ENCODE measurements at places on chromosomes 3 and 15. TPM values are rescaled to one million over a fixed set of nuclear protein-coding genes. Genes with fewer than 3 reads are reported as not detected.

- DNase-seq: no peak
These were observed 214.9 kb upstream of the WNT5A start for GRCh38 chr3:55701997-55702396.

- no peak for DNase-seq
These were observed 2.8 kb upstream of the PKM start for GRCh38 chr15:72233769-72234168.

DNA sequence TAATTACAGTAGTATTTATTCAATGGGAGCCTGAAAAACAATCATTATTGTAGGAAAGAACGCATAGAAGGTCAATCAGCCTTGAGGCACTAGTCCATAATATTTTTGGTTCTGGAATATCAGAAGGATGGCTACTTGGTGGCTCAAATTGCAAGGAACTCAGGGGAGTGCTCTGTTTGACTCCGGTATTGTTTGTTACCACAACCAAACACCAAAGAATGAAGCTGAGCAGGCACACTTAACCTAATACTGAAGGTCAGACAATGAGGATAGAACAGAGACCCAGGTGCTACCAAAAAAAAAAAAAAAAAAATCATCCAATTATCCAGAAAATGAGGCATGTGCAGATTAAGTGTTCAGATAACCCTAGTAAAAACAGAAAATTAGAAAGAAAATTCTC lies 11.1 kb upstream of the SATB1 start:
- no peak for DNase-seq

GRCh38 chr15:71375934-71376333 lies 260.7 kb downstream of the THSD4 start:
- DNase-seq: no peak

DNA sequence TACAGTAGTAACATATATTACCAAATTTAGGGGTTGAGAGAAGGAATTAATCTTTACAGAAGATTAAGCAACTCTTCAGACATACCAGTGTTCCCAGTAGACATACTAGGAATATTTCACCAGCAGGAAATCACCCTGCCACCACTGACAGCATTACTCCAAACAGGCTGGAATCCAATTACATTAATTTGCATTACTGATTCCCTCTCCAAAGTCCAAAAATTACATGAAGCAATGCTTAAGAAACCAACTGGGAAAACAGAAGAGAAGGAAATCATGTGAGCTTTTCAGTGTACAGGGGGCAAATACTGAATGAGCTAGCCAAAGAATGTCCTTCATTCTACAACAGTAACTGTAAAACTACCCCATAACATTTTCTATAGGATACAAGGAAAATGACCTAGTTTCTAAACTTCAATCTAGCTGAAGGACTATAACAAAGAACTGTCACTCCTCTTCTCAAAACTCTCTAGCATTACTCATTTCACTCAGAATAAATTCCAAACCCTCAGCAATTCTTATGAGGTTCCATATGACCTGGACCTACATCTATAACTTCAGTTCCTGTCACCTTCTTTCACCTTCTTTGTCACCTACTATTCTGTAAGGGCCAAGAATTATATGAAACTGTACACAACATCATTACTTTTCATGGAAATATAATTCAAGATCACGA lies 72.7 kb downstream of the INO80 start:
- no peak for DNase-seq

TMEM45A gene
- polyA plus RNA-seq: not detected

KNL1 gene
- polyA plus RNA-seq: 1.6 TPM

CYP1A1 gene
- polyA plus RNA-seq: not detected

DNA sequence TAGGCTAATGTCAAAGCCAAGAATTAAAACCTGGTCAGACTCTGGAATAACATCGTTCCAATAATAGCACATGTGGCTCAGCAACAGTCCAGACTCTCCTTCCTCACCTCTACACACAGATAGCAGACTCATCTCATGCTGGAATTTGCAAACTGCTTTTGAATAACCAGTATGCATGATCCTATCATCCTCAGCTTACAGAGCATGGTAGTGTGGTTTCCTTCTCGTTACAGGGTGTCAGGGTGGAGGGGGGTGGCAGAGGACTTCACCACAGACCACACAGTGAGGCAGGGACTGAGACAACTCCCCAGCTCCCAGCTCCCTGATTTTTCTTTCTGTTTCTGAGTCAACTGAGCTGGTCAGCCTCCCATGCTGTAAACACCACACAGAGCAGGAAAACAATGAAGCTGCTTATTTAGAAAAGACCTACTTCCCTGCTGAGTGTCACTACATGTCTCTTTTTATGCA lies 101.6 kb downstream of the RPL22L1 start:
- no peak for DNase-seq

PPCDC gene
- 6.1 TPM for polyA plus RNA-seq

- DNase-seq: no peak
These were observed 81.7 kb downstream of the LRTM1 start for GRCh38 chr3:54846119-54846518.

DNA sequence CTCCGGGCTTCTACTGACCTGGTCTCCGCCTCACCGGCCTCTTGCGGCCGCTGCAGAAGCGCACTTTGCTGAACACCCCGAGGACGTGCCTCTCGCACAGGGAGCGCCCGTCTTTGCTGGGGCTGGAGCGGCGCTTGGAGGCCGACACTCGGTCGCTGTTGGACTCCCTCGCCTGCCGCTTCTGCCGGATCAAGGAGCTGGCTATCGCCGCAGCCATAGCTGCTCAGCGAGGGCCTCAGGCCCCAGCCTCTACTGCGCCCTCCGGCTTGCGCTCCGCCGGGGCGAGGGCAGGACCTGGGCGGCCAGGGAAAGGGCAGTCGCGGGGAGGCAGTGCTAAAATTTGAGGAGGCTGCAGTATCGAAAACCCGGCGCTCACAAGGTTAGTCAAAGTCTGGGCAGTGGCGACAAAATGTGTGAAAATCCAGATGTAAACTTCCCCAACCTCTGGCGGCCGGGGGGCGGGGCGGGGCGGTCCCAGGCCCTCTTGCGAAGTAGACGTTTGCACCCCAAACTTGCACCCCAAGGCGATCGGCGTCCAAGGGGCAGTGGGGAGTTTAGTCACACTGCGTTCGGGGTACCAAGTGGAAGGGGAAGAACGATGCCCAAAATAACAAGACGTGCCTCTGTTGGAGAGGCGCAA lies 319.2 kb downstream of the FGF12 start:
- DNase-seq: no peak

- DNase-seq: no peak
These were observed 78.7 kb upstream of the TTBK2 start for GRCh38 chr15:42999201-42999779.

PAQR5 gene
- not detected for polyA plus RNA-seq

GRCh38 chr15:90191794-90192509 lies 9.2 kb upstream of the SEMA4B start:
- peak; percentile 85 for DNase-seq

DNA sequence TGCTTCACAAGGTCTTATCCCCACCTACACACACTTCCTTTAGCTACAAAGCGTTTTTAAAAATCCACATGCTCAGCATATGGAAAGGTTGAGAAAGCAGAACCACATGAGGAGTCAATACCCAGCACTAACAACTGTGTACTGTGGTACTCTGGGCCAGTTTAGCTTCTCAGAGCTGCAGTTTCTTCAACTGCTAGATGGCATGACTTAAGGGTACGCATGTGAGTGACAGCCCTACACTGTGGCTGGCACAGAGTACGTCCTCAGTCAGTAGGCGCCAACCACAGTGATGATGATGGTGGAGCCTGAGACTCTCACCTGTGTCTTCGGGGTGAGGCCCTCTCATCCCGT lies 17.4 kb downstream of the CCDC12 start:
- no peak for DNase-seq

ETV5 gene
- polyA plus RNA-seq: 1.0 TPM

DNA sequence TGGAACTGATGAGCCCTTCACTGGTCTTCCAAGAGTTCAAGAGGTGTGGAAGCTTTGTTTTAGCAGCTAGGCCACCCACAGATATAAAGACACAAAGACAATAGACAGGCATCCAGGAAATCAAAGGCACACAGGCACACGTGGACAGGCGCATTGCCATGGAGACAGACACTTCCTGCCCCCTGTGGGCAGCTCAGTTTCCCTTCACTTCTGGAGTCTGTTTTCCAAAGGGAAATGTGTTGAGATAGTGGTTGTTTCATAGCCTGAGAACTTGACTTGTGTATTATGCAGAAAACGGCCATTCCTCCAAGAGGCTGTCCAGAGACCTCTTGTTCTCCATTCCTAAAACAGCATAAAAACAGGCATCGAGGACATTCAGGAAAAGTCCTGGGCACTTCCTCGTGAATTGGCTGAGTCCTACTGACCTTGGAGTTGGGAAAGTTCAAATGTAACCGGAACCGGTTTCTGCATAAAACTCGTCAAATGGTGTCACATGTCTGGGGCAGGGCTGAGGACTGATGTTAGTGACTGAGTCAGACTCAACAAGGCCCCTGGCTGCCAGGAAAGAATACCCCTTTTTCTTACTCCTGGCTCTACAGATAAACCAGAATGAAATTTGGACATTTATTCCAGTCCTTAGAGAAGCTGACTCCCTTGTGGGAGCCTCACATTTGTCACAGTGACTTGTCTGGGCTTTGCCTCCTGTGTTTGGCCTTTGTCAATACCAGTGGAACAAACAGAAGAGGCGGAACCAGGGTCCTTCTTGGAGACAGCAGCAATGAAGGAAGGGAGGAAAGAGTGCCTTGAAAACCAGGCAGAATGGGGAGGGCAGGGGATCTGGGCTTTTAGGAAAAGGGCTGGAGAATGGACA lies 1.3 kb downstream of the ALPK3 start:
- DNase-seq: no peak

C3orf22 gene
- polyA plus RNA-seq: not detected

GRCh38 chr15:91924837-91925495 lies 71.5 kb downstream of the SLCO3A1 start:
- DNase-seq: no peak

LRRIQ4 gene
- polyA plus RNA-seq: not detected

HCN4 gene
- polyA plus RNA-seq: not detected

USP50 gene
- not detected for polyA plus RNA-seq

ADAMTS7 gene
- not detected for polyA plus RNA-seq

DNA sequence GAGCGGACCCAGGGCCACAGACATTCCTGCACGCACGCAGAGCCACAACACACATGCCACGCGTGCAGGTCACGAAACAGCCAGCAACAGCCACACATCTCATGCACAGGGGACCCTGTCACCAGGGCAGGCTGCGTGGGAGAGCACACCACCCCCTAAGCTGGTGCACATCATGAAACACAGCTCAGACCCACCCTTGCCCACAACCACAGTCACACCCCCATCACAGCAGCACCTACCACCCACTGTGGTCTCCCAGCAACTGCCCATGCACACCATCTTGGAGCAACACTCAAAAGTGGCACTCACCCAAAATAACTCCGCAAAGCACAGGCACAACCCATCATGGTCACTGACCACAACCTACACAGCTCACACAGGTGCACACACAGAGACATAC lies 75.7 kb downstream of the OCA2 start:
- DNase-seq: no peak

- peak; percentile 67 for DNase-seq
These were observed 9.9 kb upstream of the LEKR1 start for GRCh38 chr3:156816091-156816793.

GRCh38 chr15:25433118-25433865 lies 5.5 kb downstream of the UBE3A start:
- no peak for DNase-seq

DNA sequence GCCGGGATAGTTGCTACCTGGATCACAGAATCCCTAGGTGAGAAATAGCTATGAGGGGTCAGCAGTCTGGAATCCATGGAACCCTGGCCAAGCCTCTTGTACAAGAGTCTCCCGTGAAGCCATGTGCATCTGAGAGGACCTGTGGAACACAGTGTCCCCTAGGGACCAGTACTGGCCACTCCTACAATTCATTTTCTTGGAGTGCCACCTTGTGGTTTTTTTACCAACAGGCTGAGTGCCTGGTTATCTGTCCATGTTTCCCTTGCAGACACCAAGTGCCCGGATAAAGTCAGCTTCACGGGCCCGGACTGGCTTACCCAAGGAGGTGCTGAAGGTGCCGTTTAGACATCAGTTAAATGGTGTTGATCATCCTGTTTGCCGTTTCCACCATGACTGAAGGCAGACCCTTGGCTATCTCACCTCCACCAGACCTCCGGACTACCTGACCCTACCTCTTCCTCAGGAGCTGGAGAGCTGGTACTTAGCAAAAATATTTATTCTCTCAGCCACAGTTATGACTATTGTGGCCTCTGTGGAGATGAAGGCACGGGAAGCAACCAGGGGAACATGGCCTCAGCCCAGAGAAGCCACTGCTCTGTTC lies 93.9 kb downstream of the RBPMS2 start:
- no peak for DNase-seq

GRCh38 chr15:56608140-56608778 lies 125.0 kb downstream of the ZNF280D start:
- DNase-seq: peak; percentile 39

DNA sequence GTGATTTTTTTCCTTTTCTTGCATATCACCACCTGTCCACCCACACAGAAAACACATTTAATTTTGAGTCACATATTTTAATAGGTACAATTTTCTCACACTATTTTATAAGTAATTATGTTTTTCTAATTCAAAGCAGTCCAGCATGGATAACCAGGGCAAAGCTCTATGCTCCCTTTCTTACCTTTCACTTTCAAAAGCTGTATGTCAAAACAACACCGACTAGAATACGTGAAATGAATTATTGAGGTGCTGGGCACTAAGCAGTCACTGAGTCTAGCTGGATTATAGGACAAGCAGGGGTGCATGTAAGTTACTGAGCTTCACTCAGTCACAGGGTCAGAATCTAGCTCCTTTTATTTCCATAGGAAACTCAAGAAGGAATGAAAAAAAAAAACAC lies 60.6 kb downstream of the LSAMP start:
- DNase-seq: no peak

GRCh38 chr3:114758831-114759699 lies 388.0 kb downstream of the ZBTB20 start:
- DNase-seq: no peak

DNA sequence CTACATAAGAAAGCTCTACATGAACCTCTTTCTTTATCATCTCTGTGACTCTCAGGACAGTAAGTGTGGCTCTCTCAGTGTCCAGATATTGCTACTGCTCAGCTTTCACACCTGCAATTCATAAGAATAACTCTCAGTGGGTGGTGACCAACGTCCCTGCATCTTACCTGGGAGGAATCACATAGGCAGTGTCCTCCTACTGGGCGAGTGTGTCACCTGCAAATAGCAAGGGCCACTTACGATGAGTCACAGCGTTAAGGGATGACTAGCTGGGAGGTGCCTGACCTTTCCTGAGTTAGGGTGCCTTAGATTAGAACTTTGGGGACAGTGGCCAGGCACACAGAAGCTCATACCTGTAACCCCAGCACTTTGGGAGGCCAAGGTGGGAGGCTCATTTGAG lies 90.8 kb upstream of the C3orf80 start:
- DNase-seq: no peak

UNC13C gene
- polyA plus RNA-seq: not detected

DNA sequence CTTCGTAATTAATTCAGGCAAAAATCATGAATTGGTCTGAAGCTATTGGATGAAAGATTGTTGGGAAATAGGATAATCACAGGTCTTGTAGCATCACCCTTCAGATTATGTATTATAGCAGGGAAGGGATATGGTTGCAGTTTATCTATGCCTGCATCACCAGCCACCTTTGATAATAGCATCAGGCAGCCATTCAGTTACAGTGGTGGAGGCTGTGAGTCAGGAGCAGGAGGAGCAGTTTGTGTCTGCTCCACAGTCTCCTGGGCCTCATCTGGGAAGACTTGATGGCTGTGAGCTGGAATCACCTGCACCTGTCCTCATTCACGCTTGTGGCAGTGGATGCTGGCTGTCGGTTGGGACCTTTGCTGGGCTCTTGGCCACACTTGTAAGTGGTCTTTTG lies 104.3 kb upstream of the PLXNA1 start:
- no peak for DNase-seq

GRCh38 chr15:92930054-92930621 lies 30.0 kb downstream of the CHD2 start:
- DNase-seq: no peak
